ENCODE measurements at places on chromosomes 13 and 19.

- no peak for DNase-seq
Measured at GRCh38 chr19:50051964-50052363, 26.2 kb downstream of the ZNF473 start.

GRCh38 chr13:33228648-33229445 lies 56.7 kb downstream of the STARD13 start:
- no peak for DNase-seq

DNA sequence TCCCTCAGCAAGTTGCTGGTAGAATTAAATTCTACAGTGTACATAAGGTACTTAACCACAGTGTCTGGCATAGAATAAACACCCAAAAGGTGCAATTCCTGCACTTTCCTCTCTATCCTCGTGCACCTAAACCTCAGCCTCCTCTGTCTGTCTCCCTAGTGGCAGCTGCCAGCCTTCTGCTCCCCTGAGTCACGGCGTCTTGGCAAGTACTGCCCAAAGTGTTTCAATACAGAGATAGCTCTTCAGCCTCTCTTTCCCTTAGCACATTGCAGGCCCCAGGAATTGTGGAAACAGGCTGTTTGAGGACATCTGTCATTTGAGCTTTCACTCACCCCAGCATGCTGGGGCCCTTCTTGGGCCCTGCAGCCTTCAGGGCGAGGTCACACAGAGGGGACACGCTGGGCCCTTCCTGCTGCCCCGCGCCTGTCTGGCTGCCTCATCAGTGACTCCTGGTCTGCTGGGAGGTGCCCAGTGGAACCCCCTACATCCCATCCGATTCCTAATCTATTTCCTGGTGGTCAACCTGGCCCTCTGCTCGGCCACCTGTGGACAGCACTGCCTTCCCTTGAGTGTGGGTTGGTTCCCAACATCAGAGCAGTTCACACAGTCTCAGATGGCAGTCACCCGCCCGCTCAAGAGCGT lies 19.3 kb downstream of the COL4A2 start:
- no peak for DNase-seq

DNA sequence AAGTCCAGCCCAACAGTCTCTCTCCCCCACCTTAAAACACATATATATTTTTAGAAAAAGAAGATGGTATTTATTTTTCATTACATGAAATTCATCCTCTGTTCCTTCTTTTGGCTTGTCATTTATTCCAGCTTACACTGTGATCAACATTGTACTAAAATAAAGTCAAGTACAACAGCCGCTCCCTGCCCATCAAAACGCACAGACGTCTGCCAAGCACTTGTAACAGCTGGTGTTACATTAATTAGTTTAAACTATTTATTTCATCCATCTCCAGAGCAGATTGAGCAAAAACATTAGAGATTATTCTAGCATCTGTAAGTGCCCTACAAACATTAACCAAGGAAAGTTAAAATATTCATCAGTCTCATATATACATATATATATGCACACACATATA lies 350.5 kb downstream of the DACH1 start:
- DNase-seq, result no peak

DNA sequence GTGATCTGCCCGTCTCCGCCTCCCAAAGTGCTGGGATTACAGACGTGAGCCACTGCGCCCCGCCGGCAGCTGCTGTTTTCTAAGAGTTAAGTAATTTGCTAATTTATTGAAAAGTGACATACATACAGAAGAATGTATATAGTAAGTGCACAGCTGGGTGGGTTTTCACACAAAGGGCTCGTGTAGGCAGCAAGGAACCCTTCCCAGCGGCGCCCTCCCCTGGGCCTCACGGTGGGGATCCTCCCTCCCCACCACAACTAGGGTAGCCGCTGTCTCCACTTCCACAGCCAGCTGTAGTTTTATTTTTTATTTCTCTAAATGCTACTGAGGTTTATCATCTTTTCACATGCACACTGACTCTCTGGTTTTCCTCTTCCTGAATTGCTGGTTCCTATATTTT lies 64.9 kb downstream of the CRYL1 start:
- DNase-seq, result no peak

DNA sequence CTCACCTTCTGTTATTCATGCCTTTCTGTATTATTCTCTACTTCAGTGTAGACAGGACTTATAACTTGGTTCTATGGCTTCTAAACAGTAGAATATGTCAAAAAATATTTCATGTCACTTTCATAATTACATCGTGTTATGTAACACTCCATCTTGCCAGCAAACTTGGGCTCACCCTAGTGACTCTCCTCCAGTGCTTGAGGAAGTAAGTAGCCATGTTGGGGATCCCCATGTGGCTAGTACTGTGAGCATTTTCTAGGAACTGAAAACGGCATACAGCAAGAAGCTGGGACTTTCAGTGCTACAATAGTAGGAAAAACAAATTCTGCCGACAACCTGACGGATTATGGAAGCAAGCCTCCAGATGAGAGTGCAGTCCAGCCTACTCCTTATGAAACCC lies 495.6 kb downstream of the SLITRK6 start:
- DNase-seq, result no peak

DNA sequence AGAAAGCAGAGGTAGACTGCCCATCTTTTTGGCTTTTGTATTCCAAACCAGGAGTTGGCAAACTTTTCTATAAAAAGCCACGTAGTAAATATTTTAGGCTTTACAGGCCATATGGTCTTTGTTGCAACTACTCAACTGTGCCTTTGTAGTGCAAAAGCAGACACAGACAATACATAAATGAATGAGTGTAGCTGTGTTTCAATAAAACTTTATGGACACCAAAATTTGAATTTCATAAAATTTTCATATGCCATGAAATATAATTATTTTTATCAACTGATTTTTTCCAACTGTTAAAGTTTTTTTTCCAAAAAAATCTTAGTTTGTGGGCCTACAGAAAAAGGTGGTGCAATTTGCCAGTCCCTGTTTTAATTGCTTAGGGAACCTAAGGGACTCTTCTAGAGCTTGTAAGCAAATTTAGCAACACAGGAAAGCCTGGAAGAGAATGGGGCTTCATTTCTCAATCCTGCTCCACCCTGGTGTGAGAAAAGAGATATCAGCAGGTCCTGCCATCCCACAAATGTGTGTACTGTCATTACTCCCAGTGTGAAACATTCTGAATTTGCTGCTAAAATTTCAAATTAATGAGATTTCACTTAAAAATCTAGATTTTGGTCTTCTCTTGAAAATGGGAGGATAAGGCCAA lies 194.2 kb downstream of the RGCC start:
- no peak for DNase-seq

DNA sequence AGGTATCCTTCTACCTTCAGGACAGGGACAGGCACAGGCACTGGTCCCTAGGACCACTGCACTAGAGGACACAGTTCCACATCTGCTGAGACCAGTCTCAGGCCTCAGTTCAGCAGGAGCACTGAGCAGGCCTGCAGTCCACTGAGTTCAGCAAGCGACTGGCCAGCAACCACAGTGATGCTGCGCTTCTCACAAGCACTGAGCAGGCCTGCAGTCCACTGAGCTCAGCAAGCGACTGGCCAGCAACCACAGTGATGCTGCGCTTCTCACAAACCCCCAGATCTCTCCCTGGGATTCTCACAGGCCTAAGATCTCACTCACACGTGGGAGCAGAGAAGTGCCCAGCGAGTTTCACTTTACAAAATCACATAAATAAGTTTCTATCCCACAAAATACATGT lies 140.6 kb downstream of the IRS2 start:
- DNase-seq, result no peak
